ENCODE measurements at places on chromosomes 11 and 22. TPM values are rescaled to one million over a fixed set of nuclear protein-coding genes. Genes with fewer than 3 reads are reported as not detected.

DNA sequence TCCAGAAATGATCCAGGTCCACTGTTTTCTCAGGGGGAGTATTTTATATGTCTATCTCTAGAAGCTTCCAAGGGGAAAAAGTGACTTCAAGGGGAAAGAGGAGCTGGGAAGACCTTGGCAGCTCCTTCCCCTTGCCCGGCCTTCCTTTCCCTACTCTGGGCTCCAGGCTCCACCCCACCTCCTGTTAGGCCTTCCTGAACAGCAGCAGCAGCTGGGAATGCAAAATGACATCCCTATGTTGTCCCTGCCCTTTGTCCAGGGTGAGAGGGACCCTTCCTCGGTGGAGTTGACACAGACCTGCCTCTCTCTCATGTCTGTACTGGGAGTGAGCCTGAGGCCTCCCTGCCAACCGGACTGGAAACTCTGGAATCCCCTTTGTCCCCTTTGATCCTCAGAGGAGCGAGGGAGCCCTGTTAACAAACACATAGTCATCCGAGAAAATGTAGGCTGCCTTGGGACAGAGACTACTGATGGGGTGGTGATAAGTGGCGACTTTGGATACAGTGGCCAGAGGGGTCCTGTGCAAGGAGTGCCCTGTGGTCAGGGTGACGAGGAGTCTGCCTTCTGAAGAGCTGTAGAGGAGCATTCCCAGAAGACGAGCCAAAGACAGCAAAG is 9.0 kb upstream of the MALAT1 start:
- DNase-seq = no peak

NOX4 gene
- not detected for total RNA-seq

- no peak for DNase-seq
Measured at GRCh38 chr22:24207264-24208011, 26.2 kb downstream of the SUSD2 start.

RPLP2 gene
- total RNA-seq = 3,814 TPM

GRCh38 chr11:72209101-72209500 is 7.5 kb upstream of the FOLR2 start:
- DNase-seq = no peak

GRCh38 chr11:76088511-76088910 is 117.8 kb downstream of the WNT11 start:
- DNase-seq = no peak

C22orf23 gene
- total RNA-seq = not detected

- DNase-seq = no peak
Measured at GRCh38 chr22:35914665-35915476, 113.8 kb downstream of the RBFOX2 start.

GRCh38 chr11:133937015-133937414 is 19.8 kb downstream of the IGSF9B start:
- DNase-seq = no peak

DNA sequence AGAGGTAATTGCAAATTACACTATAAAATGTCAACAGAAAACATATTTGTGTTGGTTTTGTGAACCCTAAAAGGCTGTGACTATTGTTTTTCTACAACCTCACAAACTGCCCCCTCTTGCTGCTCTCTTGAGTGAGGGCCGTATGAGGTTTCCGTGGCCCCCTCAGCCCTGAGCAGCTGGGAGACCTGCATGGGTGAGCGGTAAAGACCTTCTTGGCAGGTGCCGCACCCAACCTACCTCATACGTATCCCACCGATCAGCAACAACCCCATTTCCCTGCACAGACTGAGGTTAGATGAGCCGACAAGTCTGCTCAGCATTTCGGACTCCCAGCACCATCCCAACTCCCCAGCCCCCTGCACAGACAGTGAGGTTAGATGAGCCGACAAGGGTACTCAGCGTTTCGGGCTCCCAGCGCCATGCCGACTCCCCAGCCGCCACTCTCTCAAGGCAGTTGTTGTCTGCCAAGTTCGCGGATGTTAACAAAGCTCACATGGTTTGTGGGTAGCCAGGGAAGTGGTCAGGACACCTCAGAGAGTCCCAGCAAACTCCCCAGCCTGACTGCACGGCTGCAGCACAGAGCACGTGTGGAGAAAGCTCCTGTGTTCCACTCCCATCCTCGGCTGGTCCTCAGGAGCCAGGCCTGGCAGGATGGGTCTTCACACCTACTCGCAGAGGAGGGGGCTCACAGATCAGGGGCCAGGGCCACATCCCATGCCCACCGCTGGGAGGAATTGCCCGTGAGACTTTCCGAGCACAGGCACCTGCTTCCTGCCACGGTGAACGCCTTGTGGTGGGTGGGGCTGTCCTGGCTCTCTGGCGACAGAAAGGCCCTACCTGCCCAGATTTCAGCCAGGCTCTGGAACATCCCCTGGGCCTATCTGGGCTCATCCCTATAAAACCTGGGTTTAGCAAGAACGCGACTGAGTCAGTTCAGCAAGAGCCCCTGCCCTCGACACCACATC is 502.9 kb downstream of the BRD1 start:
- DNase-seq = no peak

OR8D1 gene
- not detected for total RNA-seq

DNA sequence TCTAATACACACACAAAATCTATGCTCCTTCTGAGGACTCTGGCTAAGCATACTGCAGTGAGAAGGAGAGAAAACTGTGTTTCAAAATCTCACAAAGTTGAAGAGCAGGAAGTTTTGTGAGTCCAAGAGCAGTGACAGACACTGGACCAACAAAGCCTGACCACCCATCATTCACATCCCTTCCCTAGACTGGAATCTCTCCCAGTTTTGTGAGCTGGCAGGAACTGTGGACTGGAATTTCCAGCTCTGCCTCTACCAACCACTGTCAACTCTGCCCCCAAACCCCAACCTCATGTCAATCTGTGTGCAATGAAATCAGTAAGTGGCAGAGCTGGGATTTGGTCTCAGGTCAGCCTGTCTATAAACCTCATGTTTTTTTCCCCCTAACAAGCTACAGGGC is 112.6 kb downstream of the ARL14EP start:
- DNase-seq = no peak

- DNase-seq = peak; percentile 52
Measured at GRCh38 chr22:27801202-27801615, 347 bp downstream of the MN1 start.

GRCh38 chr11:63710476-63711217 is 29.3 kb downstream of the RTN3 start:
- DNase-seq = no peak

All from B cell (primary cell).